ENCODE measurements at places on chromosomes 11 and 22.

GRCh38 chr11:74015919-74016684 lies 7.2 kb upstream of the UCP3 start:
- DNase-seq = no peak

DNA sequence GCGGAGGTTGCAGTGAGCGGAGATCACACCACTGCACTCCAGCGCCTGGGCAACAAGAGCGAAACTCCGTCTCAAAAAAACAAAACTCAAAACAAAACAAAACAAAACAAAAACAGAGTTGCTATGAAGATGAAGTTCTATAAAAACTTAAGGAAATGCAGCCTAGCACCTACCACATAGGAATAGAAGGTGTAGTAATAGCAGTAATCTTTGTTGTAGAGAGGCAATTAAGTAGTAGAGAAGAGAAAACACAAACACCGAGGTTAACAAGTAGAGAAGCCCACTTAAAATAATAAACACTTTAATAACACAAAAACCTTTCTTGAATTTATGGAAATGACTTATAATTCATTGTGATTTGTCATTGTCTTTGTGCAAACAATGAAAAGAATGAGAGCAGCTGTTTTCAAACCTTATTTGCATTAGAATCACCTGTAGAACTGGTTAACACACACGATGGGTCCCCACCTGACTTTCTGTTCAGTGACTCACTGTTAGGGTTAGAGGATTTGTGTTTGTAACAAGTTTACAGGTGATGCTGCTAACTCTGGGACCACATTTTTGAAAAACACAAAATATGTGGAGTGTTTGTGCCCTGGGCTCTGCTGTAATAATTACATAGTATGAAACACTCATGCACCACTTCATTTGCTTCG lies 43.1 kb downstream of the TYR start:
- DNase-seq = no peak

DNA sequence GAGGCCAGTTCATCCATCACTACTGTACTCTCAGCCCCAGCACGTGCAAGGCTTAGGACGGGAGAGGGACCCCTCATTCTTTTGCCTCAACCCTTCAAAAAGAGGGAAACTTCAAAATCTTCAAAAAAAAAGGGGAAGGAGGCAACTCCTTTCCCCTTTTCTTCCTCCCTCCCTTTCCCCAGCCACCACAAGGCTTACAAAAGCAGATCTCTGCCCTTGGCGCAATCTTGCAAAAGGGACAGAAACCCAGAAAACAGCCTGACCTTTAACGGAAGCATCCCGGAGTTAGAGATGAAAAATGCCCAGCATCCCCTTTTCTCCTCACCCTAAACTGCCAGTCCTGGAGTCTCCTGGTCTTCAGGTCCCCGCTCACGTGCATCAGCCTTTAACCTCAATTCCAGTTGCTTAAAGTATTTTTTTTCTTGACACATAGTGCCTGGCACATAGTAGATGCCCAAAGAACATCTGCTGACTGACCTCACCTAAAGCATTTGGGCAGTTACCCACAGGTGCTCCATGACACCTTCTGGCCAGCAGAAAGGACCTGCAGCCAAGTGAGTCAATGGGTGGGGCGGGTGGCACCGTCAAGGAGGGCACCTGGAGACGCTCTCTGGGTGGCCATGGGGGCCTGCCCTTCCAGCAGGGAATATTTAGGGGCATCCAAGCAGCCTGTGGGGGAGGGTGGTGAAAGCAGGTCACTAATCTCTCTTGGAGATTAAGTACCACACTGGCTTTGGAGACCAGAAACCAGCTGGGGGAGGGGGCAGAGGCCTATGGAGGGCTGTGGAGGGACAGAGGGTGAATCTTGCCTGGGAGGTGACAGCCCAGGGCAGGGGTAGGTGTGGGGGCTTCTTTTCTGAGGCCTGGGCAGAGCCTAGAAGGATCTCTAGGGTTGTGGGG lies 16.3 kb downstream of the NECTIN1 start:
- DNase-seq = no peak

GRCh38 chr11:134752964-134753770 lies 341.1 kb upstream of the B3GAT1 start:
- DNase-seq = no peak

DNA sequence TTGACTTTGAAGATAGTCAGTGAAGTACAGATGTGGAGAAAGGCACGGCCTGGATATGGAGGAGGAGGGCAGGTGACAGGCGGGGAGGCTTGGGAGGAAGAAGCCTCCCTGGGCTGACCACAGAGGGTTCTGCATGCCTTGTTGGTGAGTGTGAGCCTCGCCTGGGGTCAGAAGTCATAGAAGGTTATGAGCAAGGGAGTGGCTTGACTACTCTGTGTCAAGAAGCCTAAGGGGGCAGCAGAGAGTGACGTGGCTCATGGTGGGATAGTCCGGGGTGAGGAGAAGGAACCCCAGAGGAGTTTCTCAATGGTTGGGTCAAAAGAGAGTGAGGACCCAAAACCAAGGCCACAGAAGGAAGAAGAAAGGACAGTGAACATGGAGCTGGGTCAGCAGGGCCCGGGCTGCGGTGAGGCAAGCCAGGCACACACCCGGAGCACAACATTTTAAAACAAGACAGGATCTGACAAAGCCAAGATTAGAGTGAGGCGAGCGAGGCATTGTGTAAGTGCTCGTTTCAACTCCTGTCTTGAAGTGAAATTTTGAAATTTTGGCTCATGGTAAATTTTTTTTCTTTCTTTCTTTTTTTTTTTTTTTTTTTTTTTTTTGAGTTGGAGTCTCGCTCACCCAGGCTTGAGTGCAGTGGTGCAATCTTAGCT lies 31.9 kb downstream of the PDGFB start:
- no peak for DNase-seq

GRCh38 chr22:22113701-22114100 lies 130.9 kb upstream of the VPREB1 start:
- no peak for DNase-seq

DNA sequence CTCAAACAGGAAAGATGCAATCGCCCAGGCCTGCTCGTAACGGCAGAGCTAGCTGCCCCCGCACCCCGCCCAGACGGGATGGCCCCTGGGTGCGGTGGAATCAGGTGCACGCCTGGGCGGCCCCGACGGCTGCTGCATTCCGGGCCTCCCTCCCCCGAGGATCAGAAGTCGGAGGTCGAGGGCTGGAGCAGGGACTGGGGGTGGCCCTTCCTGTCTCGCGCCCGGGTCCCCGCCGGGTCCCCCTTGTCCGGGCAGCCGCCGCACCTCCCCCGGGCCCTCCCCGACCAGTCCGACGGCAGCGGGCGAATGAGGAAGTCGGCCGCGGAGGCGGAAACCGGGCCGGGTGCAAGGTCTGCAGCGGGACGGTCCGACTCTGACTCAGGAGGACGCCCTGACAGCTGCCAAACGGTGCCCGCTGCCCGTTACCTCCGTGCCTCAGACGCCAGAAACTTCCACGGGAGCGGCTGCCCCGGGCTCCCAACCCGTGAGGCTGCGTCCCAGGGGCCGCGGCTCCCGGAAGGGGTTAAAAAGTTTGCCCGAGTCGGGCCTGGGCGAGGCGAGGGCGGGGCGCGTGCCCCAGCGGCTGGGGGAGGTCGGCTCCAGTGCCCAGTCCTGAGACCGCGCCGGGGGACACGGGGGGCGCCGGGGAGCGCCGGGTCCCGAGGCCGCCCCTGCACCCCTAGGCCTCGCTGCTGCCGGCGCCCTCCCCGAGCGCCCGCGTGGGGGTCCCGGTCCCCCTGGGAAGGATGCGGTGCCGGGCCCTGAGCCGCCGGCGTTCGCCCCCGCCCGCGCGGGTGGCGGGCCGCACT lies 663 bp downstream of the MYH9 start:
- no peak for DNase-seq
